ENCODE measurements at places on chromosomes 13 and 19.

DNA sequence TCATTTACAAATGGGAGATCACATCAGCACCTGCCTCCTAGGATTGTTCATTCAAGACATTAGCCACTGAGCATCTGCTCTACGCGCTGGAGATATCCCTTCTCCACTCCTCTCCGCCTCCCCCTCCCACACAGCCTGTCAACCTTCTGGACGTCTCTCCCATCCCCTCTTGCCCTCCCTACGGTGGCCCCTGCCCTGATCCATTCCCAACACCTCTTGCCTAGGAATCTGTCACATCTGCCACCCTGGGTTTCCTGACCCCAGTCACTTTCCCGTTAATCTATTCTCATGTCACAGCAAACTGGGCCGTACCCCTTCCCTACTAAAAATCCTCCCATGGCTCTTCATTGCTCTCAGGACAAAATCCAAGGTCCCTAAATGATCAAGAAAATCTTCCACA lies 10.3 kb downstream of the DYRK1B start:
- no peak for DNase-seq

- no peak for DNase-seq
Measured at GRCh38 chr19:3012621-3013262, 16.3 kb downstream of the TLE2 start.

- DNase-seq = no peak
Measured at GRCh38 chr19:51075998-51076397, 6.7 kb downstream of the KLK14 start.

GRCh38 chr19:18644196-18645034 lies 7.6 kb downstream of the KLHL26 start:
- no peak for DNase-seq

GRCh38 chr13:39773833-39774232 lies 118.4 kb downstream of the COG6 start:
- no peak for DNase-seq

GRCh38 chr19:38319421-38320258 lies at the start of gene KCNK6:
KCNK6 (plus strand) TSS chr19:38319845; CDS start chr19:38319951, 106 bp downstream.
- no peak for DNase-seq

DNA sequence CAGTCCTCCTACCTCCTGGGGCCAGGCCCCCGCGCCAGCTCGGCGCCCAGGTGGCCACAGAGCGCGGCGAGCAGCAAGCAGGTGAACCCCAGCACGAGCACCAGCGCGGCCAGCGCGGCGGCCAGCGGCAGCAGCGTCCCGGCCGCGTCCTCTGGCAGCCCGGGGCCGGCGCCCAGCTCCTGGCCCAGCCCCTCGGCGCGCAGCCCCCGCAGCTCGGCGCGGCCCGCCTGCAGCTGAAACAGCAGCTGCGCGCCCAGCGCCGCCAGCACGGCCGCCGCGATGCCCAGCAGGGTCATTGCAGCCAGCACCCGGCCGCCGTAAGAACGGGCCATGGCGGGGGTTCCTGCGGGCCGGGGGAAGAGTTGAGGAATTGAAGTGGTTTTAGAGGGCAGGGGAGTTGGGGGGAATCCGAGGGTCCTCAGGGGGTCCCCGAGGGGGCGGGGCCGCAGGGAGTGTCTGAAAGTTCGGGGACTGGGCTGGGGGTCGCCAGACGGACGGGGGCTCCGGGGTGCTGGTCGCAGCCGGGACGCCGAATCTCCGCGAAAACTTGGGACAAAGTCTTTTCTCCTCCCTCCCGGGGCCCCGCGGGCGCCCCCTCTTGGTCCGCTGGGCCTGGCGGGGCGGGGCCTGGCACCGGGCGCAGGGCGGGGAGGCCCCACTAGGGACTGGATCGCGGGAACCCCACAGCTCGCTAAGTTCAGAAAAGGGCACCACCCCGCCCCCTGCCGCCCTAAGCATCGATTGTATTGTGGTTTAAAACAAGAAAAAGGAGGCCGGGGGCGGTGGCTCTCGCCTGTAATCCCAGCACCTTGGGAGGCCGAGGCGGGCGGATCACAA lies at the start of gene TMEM221:
TSS of gene TMEM221 (minus strand) at position 538 of the 837 bp plus-strand sequence. CDS start at position 332, 206 bp downstream.
- no peak for DNase-seq

- no peak for DNase-seq
Measured at GRCh38 chr13:76398425-76398824, 487.8 kb downstream of the KCTD12 start.

DNA sequence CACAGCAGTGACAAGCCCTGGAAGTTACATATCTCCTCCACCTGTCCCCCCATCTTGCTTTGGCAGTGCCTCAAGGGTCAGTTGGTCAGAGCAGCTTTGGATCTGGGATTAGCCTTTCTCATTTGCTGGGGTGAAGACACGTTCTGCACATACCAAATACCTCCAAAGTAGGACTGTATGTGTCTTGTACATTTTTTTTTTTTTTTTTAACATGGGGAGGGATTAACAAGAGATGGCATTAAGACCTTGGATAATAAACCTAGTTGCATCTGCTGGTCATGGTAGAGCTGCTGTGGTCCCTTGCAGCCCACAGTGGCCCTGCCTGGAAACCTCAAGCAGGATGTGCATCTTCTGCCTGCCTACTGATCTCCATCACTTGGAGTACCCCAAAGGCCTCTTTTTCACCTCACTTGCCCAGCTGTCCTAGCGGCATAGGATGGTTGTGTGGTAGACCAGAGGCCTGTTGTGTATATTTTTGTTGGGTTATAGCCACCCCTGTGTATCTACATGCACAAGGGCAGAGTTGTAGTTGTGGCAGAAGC lies 2.5 kb downstream of the RPS19 start:
- no peak for DNase-seq

GRCh38 chr13:43079392-43079931 lies 56.1 kb downstream of the DNAJC15 start:
- no peak for DNase-seq

DNA sequence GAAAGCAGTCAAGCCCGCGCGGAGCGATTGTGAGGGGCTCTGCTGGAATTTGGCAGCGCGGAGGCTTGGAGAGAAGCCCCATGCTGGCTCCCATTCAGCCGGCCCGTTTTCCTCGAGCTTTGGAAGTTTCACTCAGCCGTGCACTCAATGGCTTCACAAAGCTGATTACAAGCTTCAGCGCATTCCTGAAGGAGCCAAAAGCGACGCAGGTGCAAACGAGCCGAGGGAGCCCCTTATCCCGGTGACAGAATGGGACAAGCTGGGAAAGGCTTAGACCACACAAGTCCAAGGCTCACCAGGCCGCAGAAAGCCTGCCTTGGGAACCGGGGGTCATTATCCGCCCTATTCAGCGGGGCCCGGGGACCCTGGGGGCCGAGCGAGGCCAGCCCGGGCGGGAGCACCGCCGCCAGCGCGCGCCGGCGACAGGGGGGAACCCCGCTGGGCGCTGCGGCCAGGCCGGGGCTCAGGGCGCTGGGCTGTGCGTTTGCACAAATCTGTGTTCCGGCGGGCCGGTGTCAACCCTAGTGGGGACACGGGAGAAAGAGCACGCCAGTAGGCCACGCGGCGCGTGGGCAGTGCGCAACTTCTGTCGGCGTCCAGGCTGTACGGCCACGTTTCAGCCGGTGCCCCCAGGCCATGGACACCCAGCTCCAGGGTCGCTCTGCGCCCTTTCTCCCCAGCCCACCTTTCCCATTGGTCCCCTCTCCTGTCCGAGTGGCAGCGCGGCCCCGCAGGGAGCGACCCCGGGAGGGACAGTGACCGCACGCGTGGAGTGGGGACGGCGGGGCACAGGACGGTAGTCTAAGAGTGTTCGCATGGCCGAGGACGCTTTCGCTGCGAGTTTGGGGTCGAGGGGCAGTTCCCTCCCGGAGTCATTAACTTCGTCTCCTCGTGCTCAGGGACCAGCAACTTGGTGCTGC lies 37.3 kb downstream of the SOX1 start:
- DNase-seq = no peak

GRCh38 chr19:54141356-54141755 lies 3.8 kb downstream of the CNOT3 start:
- no peak for DNase-seq

DNA sequence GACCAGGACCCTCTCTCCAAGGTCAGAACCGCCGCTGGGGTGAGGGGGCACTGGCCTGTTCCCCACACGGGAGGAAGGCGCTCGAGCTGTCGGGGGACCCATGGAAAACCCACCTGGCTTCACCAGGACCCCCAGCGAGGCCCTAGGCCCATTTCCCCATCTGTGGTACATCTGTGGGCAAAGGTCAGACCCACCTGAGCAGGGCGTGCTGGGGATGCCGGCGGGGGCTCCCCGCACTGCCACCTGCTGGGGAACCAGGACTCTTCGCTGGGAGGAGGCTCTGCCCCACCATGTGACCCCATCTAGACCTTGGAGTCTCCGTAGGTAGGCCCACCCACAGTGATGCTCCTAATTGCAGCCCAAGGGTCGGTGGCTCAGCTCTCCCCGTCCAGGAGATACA lies 511 bp downstream of the WDR88 start:
- DNase-seq = no peak

GRCh38 chr19:2665103-2665502 lies 37.4 kb downstream of the GNG7 start:
- DNase-seq = no peak

DNA sequence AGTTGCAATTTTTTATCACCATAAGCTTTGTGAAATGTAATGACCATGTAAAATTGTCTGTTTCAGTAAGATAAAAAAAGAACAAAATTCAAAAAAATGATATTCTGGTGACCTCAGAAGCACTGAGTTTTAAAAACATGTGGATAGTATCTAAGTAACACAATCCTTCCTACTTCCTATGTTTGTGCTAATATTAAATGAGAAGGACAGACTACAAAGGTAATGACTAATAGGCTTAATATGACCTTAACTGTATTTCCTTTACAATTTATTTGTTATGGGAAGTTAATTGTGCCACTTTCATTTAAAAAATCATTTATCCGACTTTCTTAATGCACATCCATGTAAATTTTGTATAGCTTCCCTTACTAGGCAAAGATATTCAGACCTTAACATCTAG lies 1030.4 kb upstream of the ATXN8OS start:
- no peak for DNase-seq

GRCh38 chr13:111629016-111629415 lies 308.6 kb downstream of the TEX29 start:
- no peak for DNase-seq

DNA sequence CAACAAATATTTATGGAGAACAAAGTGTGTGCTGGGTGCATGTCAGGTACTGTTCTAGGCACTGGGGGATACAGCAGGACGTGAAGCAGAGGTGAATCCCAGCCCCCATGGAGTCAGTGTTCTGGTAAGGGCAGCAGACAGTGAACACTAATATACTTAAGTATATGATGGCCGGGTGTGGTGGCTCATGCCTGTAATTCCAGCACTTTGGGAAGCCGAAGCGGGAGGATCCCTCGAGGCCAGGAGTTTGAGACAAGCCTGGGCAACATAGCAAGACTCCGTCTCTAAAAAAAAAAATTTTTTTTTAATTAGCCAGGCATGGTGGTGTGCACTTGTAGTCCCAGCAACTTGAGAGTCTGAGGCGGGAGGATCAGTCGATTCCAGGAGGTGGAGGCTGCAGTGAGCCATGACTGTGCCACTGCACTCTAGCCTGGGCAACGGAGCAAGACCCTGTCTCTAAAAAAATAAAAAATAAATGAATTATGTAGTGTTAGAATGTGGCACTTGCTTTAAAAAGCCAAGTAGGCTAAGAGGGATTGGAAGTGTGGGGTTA lies 22.6 kb downstream of the CHST8 start:
- DNase-seq = no peak

DNA sequence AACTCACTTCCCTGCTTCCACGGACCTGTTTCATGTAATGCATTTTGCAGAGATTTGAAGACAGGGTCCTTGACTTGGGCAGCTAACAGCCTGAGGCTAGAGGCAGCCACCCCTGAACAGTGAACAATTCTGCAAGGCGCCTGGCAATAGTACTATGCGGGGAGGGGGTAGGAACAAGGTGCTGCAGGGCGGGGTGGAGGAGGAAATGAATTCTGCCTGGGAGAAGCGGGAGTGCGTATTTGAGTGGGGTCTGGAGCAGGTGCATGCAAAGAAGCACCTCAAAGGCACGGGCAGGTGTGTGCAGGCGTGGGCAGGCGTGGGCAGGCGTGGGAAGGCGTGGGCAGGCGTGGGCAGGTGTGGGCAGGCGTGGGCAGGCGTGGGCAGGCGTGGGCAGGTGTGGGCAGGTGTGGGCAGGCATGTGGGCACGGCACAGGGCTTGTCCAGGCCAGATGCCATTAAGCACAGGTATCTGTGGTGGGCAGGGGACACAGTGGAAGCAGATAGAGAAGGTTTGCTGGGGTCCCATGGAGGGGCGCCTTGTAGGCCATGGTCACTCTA lies 130.4 kb upstream of the GJB6 start:
- no peak for DNase-seq

- DNase-seq = no peak
Measured at GRCh38 chr19:4524808-4525562, 6.7 kb upstream of the PLIN4 start.

- no peak for DNase-seq
Measured at GRCh38 chr13:20161275-20161950, 561 bp upstream of the GJA3 start.

GRCh38 chr13:45333977-45334922 lies 6.7 kb downstream of the TPT1 start:
- DNase-seq = no peak

- DNase-seq = no peak
Measured at GRCh38 chr13:54486421-54487166, 1458.0 kb downstream of the OLFM4 start.

- DNase-seq = no peak
Measured at GRCh38 chr13:75521956-75522355, 15.7 kb downstream of the COMMD6 start.

DNA sequence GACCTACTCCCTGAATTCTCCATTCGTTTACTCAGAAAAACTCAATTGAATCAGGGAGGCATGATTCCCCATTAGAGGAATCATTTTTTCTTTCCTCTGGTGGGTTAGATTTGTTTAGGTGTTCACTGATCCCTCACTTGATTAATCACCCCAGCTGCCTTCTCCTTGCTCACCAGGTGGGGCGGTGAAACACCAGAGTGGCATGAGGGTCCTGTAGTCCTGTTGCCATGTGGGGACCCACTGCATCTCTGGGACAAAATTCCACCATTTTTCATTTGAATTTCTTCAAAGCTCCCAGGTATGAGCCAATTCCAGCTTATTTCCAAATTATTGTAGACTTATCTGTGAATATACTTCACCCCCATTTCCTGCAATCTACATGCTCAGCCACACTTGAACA lies 462.7 kb upstream of the ZNF507 start:
- DNase-seq = no peak

GRCh38 chr19:19652482-19653295 lies 9.2 kb upstream of the GMIP start:
- DNase-seq = no peak

GRCh38 chr13:50543782-50544181 lies 299.7 kb downstream of the DLEU7 start:
- DNase-seq = no peak
